CD4-positive, alpha-beta T cell (primary cell): ENCODE measurements at places on chromosomes 7 and 10.
A peak's percentile ranks its signal among the peaks of the same experiment; 100 is the strongest.

DNA sequence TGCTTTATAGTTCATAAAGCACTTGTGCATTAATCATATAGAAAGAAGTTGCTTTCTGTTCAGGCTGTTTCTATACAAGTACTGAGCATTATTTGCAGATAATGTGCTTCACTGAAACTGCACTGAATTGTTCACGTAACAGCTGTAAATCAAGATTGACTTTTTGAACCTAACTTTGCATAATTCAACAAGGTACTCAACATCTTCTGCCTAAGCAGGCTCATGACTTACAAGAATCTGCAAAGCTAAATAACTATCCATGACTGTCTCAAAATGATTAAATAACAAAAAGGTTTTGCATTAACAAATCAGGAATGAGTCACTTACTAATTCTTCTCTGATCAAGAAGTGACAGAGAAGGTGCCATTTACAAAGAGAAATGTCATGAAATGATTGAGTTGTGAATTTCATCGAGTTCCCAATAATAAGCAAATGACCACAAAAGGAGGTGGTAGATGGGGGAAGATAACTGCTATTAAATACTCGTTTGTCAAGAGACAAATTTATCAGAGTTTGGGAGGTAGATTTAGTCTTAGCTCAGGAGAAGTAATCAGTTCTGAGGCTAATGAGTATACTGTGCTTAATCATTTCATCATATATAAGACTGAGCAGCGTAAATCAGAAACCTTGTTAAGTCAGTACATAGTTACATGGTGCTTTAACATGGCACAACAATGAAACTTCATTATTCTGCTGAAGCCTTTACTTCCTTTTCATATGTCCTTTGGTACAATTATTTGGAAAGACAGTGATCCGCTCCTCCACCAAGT, 161.3 kb upstream of the LRRN3 start:
- DNase-seq = no peak

- peak; percentile 7 for DNase-seq
Measured at GRCh38 chr10:24518981-24519597, 204.6 kb downstream of the ARHGAP21 start.

- no peak for DNase-seq
Measured at GRCh38 chr10:112792487-112793201, 157.4 kb upstream of the TCF7L2 start.

DNA sequence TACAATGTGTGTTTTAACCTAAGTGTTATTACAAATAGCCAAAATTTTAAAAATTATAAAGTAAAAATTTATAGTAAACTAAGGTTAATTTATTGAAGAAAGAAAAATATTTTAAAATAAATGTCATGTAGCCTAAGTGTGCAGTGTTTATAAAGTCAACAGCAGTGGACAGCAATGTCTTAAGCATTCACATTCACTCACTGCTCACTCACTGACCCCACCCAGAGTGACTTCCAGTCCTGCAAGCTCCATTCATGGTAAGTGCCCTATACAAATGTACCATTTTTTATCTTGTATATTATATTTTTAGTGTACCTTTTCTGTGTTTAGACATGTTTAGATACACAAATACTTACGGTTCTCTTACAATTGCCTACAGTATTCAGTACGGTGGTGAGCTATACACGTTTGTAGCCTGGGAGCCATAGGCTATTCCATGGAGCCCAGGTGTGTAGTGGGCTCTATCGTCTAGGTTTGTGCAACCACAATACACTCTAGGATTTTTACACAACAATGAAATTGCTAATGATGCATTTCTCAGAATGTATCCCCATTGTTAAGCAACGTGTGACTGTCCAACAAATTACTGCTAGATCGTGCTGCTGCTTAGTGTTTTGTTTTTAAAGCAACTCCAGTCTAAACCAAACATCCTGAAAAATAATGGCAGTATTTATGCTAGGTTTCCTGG, 108.9 kb upstream of the NAMPT start:
- DNase-seq = no peak

DNA sequence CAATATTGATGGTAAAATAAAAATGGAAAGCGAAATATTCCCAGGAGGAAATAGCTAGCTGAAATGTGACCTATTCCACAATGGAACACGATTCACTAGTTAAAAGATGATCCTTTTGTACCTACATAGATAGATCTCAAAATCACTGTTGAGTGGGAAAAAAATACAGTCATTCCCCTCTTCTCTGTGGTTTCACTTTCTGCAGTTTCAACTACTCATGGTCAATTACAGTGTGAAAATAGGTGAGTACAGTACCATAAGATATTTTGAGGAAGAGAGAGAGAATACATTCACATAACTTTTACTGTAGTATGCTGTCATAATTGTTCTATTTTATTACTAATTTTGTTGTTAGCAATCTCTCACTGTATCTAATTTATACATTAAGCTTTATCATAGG, 56.0 kb upstream of the COL13A1 start:
- no peak for DNase-seq
